KG1 (cell line): ENCODE measurements at places on chromosomes 12 and 14.
A peak's percentile ranks its signal among the peaks of the same experiment; 100 is the strongest.

DNA sequence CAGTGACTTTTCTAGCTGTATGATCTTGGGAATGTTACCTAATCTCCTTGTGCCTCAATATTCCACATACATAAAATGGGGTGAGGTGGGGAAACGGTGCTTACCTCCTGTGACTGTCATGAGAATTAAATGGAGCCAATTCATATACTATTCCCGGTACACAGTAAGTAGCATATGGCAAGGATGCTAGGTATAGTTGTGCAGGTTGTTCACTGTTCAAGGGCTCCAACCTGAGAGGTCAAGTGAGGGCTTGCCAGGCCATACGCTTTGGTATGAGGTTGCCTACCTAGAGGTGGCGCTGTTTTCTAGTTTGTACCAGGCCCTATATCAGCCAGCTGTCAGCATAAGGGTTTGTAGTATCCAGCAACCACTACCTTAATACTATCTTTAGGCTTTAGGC is 3.6 kb upstream of the BATF start:
- peak; percentile 4 for DNase-seq

- DNase-seq, result no peak
Observed at GRCh38 chr14:105897725-105898113, 371.3 kb downstream of the TMEM121 start.

DNA sequence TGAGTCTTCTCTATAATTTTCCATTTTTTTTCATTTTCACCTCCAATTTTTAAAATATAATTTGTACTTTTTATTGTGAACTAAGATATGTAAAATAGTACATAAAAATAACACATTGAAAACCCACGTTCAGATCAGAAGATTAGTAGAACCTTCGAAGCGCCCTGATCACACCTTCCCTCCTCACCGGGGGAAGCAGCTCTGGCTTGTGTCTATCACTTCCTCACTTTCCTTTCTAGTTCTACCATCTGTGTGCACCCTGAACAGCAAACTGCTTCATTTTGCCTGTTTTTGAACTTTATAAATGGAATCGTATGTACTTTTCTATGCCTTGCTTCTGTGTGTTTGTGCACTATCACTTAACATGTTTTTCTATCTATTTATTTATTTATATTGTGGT is 11.8 kb upstream of the CD27 start:
- no peak for DNase-seq

GRCh38 chr12:85814071-85814470 is 22.1 kb downstream of the RASSF9 start:
- no peak for DNase-seq

- DNase-seq, result no peak
Observed at GRCh38 chr14:73289308-73289707, 52.0 kb downstream of the PAPLN start.

GRCh38 chr14:75456069-75456996 is 28.5 kb downstream of the JDP2 start:
- no peak for DNase-seq

GRCh38 chr14:92551044-92551841 is 37.7 kb downstream of the RIN3 start:
- DNase-seq, result no peak

- DNase-seq, result no peak
Observed at GRCh38 chr12:74586251-74586650, 48.6 kb downstream of the ATXN7L3B start.

GRCh38 chr12:120263748-120264085 is 1.8 kb downstream of the PXN start:
- no peak for DNase-seq

DNA sequence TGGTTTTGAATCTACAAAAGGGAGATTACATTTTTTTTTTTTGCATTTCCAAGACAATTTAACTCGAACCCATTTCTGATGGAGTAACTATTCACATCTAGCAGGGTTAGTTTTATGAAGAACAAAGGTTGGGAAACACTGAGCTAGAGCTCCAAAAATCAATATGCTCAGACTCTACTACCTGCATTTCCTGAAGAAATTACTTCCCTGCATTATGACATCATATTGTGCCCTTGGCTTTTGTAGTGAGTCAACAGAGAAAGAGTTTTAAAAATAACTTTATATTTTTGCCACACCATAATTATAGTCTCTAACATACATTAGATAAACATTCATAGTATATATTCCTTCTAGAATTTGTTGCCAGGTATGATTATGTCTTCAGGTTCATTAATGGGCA is 14.8 kb downstream of the GRIP1 start:
- DNase-seq, result no peak

DNA sequence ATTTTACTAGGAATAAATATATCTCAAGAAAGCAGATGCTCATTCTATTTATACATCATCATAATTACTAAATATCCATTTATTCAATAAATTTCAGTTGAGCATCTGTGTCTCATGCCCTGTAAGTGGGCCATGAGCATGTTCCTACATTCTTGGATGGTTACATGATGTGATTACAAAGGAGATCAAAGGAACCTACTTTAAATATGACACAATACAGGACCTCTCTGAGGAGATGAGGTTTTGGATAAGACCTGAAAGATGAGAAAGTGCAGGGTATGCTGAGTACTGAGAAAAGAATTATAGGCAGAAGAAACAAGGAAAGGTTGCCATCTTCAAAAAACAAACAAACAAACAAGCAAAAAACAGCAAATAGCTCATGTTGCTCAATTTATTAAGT is 105.4 kb upstream of the CNTN1 start:
- no peak for DNase-seq
